ENCODE measurements at places on chromosomes 3 and 15.
A peak's percentile ranks its signal among the peaks of the same experiment; 100 is the strongest.

GRCh38 chr3:32018757-32019564 lies 37.4 kb downstream of the ZNF860 start:
- no peak for DNase-seq

GRCh38 chr15:58536414-58536813 lies 104.6 kb downstream of the LIPC start:
- no peak for DNase-seq

- DNase-seq = no peak
Observed at GRCh38 chr3:170563712-170564423, 22.0 kb downstream of the SLC7A14 start.

DNA sequence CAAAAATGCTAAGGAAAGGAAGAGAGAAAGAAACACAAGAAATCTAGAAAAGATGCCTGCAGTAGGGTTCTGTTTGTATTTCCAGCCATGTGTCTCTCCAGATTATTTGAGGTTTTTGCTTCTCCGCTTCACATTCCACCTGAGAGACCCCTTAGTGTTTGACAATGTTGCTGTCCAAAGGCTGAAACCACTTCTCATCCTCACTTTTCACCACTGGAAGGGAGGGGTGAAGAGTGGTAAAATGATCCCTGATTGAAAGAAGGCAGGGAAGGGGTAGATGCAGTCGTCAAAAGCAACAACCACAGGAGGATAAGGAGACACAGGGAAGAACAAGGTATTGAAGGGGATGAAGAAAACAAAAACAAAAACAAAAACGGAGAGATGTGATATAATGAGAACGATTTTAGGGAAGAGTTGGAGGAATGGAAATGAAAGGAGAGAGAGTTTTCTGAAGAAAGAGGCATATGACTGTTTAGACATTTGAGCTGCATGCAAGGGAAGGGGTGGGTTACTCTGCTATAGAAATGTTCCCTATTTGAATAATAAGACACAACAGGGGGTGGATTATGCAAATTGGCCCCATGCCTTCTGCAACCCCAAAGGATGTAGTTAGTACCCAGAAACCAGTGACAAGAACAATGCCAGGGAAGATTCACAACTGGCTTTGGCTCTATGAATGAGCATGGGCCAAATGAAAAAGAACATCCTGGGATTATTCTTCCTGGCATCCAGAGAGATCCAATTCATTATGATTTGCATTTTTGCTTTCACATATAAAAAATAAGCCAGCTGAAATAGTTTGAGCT lies 235.9 kb downstream of the GAP43 start:
- DNase-seq = no peak

DNA sequence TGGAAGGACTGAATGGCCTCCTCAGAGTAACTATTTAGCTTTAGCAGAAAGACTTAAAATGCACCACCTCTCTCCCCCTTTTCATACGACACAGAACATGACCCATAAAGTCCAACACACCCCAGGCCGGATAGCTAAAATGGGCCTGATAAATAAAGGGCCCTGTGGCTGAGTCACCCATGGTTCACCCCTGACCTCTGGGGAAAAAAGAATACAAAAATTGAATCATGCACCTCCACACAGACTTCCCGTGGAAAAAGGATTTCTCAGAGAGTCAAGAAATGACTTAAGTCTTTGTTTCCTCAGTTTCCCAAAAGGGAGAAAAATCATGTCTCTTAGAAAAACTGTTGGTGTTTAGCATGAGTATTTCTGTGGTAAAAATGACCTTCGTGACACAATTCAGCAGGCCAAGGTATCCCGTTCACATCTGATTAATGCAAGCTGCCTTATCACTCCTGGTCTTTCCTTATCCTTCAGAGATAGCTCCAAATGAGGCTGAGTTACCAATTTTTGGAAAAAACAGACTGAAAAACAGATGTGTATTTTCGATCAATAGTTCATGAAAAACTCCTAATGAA lies 34.0 kb upstream of the ARHGEF3 start:
- no peak for DNase-seq

DNA sequence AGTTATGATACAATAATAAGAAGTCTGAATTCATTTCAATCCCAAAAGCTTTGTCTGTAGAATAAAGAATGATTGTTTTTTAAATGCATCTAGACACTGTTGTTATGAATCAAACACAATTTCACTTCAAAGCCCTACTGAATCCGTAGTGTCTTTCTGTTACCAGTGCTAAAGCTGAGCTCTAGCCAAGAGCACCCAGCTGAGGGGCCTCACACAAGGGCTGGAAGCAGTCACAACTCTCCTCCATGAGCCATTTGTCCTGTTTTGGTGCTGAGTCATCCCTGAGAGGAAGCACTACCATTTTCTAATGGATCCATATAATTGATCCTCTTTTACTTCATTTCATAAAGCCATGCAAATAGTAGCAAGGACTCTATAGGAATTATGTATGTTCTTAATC lies 158.2 kb upstream of the ANKRD28 start:
- no peak for DNase-seq

GRCh38 chr3:11476735-11477144 lies 167.0 kb downstream of the VGLL4 start:
- peak; percentile 81 for DNase-seq

GRCh38 chr3:138033202-138033691 lies 23.3 kb downstream of the CLDN18 start:
- DNase-seq = no peak

- no peak for DNase-seq
Observed at GRCh38 chr3:38587548-38588131, 61.8 kb downstream of the SCN5A start.

DNA sequence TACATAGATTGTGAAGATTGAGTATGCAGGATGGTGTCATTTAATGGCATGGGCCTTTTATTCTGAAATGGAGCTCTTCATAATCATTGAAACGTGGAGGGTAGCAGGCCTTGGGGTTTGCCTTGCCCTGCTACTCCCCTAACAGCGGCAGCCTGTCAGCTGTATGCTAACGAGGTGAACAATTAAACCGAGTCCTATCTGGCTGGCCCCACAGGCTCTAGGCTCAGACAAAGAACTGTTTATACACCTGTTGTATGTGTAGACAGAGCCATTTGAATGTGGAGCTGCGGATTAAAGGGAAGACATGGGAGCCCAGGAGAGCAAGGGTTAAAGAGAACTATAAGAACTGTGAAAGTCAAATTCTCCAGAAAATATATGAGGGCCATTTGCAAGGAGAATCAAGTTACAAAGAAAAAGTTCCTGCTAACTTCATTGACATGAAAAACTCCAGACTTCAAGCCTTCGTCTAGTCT lies 116.7 kb upstream of the CGNL1 start:
- DNase-seq = peak; percentile 100

DNA sequence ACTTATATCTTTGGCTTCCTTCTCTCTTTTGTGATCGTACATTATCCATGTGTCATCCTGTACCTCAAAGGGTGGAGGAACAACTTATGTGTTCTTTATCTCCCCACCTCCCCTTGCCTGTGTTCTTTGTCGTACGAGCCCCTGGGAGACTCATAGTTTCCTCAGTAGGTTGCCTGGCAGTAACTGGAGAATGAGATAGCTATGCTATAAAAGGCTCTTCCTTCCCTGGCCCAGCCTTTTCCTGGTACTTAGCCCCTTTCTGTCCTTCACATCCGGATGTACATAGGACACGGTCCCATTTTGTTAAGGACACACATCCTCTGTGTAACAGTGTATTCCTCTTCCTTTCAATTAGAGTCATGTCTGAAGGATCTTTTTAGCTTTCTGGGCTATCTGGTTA lies 32.1 kb downstream of the PLCL2 start:
- DNase-seq = no peak

- DNase-seq = no peak
Observed at GRCh38 chr3:100024520-100025303, 89.6 kb downstream of the FILIP1L start.

DNA sequence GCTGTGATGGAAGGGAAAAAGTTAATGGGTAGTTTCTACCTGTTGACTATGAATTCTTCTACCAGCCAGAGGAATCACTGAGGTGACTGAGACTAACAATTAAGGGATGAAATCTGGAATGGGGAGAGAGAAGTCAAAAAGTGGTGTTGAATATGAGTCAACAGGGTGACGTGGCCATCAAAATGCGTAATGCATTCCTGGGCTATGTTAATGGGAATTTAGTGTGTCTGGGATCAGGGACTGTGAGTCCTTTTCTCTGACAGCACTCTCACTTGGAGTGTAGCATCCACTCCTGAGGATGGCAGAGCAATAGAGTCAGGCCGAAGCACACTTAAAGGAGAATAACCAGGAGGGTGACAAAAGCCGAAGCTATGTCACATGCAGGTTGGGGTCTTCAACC lies 60.4 kb downstream of the MESD start:
- no peak for DNase-seq

GRCh38 chr15:84811828-84812227 lies 5.3 kb upstream of the ALPK3 start:
- no peak for DNase-seq

- DNase-seq = peak; percentile 24
Observed at GRCh38 chr15:48285329-48286214, 45.7 kb upstream of the DUT start.

DNA sequence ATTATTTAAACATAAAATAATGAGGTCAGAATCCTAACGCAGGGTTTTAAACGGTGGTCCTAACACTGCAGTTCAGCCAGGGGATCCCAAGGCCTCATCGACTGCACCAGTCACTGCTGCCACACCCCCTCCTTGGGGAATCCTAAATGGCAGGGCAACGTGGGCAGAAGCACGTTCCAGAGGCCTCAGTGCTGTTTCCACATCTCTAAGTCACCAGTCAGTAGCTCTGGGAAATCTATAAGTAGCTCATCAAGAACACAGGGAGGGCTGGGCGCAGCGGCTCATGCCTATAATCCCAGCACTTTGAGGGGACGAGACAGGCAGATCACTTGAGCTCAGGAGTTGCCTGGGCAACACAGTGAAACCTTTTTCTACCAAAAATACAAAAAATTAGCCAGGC lies 47.5 kb downstream of the PRTG start:
- no peak for DNase-seq

DNA sequence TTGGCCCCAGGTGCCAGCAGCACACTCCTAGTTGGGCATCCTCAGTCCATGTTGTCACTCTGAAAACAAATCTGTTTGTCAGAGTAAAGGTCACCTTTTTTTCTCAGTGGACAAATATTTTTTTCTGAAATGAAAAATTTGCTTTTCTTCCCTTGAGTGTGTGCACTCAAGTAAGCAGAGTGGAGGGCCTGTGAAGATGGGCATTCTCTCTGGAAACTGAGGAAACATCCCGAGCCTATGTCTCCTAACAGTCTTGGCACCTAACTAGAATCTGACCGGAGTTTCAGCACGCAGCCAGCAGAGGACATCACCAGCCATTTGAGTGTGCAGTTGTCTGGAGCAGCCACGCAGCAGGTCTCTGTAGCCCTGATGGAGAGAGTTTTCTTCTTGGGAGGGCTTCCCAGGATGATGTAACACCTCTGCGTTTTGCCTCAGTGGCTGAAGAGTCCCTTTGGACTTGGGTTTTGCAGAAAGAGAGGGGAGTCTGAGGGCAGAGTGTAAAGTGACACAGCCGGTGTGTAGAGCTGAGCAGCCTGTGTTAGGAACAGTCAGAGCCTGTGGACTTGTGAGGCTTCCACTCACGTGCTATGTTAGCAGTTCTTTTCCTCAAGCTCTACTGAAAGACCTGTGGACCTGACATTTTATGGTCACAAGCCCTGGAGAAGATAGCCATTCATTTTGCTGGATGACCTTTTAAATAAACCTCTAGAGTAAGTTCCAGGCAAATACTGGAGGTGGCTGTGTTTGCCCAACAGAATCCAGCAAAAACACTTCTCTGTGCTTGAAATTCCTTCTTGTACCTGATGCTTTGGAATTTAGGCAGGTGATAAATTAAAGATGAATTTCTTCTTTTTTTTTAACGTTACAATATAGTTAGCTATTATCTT lies 51.6 kb downstream of the ABHD2 start:
- no peak for DNase-seq

DNA sequence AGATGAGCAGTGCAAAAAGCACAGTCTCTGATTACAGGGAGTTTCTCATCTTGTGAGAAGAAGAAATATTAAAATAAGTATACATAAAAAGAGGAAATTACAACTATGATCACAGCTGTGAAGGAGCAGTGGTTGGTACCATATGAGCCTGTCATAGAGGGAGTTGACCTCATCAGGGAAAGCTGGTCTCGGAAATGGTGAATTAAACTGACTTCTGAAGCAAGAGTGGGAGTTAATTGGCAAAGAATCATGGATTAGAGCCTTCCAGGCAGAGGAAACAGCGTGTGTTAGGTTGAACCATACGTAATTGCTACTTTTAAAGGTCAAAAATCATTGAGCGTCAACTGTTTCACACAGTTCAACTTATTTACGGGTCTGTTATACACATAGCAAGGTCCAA lies 539.1 kb downstream of the EDEM1 start:
- no peak for DNase-seq

GRCh38 chr3:196938124-196938523 lies 4.2 kb downstream of the NCBP2 start:
- no peak for DNase-seq

GRCh38 chr3:128998561-128998960 lies 2.5 kb upstream of the EFCC1 start:
- DNase-seq = no peak

DNA sequence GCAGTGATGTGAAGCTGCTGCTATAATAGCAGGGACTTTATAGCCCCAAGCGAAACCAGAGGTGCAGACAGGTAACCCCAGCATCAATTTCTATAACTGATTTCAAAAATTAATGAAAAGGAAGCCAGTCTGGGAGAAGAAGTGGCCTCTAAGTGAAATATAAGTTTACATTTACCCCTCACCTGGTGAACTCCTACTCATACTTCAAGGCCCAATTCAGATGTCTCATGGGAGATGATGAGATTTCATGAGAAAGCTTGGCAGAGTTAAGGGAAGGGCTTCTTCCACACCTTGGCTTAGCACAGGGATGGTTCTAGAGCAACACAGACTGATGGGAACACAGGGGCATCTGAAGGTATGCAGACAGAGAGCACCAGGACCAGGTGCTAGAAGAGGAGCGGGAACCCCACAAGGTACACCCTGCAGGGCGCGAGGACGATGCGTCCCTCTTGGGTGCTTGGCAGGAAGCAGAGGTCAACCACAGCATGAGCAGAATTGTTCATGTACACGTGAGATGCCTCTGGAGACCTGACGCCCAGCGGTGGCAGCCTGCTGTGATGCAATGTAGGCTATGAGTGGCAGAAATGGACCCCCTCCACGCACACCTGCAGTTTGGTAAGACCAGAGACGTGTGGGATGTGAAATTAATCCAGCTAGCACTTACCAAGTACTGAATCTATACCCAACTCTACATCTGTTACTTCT lies 102.9 kb downstream of the SRGAP3 start:
- DNase-seq = no peak

GRCh38 chr15:73688455-73688854 lies 4.3 kb downstream of the CD276 start:
- no peak for DNase-seq

GRCh38 chr15:101237251-101237650 lies 14.6 kb downstream of the CHSY1 start:
- no peak for DNase-seq

GRCh38 chr15:41792000-41792637 lies 17.8 kb downstream of the MAPKBP1 start:
- no peak for DNase-seq

Data from NCI-H1105 (cell line).